ENCODE measurements at places on chromosomes 12 and 14.

GRCh38 chr12:112894128-112894527, 12.6 kb upstream of the OAS1 start:
- no peak for DNase-seq

DNA sequence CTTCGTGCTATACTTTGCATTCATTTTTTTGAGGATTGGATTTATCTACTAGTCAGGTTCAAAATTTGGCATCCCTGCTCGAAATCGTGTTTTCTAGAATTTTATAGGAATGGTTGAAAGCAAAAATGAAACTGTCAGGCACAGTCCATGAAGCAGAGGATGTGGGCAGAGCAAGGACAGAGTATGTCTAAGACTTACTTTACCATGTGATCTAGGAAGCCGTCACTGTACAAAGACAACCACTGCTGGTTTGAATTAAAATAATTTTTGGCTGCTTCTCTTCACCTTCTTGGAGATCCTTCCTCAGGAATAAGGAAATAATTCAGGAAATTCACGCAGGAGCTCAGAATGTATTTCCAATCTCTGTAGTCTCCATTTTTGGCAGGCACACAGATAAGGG, 31.6 kb upstream of the SGPP1 start:
- DNase-seq: no peak

DNA sequence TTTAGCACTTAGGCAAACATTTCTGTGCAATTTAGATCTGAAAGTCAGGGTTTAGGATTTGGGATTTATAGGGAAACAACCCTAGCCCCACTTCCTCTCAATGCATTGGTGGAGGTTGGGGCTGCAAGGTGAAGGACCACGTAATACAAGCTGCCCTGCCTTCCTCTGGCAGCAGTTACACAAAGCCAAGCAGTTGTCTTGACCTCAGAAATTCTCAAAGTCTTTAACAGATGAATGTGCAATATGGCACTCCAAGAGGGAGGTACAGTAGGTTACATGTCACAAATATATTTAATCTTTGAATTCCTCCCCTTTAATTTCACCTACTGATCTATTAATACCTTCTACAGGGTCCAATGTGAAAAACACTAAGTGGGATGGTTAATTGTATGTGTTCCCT, 23.9 kb downstream of the IFNG-AS1 start:
- no peak for DNase-seq

DNA sequence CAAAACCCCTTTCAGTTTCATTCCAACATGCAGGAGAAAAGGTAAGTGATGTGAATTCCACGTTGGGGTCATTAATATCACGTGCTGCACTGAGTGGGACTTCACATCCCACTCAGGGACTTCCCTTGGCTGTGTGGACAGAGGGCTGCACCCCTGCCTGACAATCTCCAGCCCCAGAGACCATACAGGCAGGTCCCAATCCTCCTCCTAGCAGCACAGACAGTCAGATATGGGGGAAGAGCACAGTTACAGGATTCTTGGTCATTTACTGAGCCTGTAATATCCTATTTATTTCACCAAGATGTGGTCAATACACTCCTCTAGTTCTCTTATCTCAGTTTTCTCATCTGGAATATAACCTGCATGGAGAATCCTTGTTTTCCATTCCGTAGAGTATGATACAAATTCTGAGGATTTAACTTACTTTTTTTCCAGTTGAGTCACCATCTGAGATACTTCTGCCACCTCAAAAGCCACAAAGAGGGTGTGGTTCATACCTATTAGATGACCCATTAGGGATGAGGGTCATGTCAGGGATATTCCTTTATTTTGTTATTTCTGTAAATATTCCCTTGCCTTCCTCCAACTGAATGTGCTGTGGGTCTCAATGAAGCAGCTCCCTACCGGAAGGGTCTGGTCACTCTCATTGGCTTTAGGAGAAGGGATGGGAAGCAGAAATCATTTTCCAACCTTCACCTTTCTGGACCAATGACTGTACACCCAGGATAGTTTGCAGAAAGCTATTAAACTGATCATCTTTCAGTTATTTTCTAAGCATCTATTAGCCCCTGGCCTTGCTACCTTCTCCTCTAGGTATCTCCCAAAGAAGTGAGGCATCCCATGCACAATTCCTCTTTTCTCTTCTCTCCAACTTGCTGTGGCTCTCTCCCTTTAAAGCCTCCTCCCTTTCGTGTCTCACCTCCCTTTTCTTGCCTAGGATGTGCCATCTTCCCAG, 43.0 kb upstream of the NTF3 start:
- no peak for DNase-seq

DNA sequence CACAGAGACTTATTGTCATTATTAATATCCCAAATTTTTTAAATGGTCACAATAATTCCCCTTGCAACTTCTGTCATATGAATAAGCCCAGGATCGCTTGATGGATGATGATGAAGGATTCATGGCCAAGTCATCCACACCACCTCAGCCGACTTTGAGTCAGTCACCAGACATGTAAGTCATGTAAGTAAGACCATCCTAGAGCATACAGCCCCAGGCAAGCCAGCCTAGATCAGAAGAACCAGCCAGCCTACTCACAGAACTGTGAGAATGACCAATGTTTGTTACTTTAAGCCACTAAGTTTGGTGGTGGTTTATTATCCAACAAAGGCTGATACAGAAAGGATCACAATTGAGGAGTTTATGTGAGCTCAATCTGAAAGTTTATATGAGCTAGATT, 341.8 kb downstream of the NRXN3 start:
- DNase-seq: no peak

- DNase-seq: no peak
These were observed 1753.6 kb upstream of the SEL1L start for GRCh38 chr14:83287300-83287699.

DNA sequence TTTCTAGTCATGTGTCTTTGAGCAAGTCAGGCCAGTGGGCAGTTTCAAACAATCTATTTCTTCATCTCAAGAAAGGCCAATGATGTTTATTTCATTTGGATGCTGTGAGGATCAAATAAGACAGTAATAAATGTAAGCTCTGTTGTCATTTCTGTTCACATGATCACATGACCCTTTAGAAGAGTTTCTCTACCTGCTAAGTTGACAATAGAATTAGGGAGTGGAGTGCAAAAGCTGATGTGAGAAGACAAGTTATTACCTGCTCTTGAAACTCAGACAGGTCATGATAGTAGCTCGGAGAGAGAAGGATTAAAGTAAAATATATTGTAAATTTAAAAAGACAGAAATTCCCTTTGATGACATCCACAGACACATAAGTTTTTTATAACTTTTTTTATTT, 37.3 kb upstream of the DCN start:
- no peak for DNase-seq

DNA sequence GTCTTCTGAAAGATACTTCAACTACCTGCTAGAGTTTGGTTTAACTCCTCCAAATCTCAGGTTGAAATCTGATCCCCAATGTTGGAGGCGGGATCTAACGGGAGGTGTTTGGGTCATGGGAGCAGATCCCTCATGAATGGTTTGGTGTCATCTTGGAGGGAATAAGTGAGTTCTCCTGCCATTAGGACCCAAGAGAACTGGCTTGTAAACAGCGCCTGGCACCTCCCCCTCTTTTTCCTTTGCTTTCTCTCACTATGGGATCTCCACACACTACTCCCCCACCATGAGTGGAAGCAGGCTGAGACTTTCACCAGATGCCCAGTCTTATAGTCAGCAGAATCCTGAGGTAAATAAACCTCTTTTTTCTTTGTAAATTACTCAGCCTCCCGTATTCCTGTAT, 2.5 kb downstream of the CNIH1 start:
- no peak for DNase-seq

DNA sequence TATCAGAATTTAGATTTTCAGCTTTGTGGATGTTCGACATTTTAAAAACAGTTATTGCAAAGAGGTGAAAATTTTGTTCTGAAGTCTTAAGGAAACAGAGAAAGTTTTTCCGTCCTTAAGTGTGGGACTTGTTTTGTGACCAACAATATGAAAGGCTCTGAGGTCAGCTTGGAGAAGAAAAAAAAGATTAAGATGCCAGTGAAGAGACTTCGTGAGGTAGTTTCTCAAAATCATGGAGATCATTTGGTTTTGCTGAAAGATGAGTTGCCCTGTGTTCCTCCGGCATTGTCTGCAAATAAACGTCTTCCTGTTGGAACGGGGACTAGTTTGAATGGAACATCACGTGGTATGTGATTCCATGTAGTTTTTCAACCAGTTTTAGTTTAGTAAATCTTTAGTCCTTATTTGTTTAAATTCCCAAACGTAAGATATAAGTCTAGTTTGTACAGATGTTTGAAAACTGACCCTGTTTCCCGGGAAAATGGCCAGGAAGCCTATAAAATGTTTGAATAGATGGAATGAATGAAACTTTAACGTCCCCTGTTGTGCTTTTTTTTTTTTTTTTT, 682 bp downstream of the KIAA0586 start:
- DNase-seq: no peak

- DNase-seq: no peak
These were observed 34.8 kb downstream of the DEGS2 start for GRCh38 chr14:100124551-100125088.

DNA sequence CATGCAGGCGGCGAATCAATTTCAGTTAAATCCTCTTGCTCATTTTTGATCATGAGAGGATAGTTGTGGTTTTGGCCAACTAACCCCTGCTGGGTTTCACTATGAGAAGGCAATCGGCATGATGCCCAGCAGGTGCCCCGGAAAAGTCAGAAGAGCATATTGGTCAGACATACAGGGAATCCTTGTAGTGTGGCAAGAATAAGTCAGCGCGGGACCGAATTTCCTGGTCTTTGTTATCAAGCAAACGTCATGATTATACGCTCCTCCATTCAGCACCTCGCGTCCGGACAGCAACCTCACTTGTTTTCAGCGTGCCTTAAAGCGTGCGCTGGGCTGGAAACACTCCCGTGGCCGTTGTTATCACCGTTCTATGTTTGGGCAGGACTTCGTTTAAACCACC, 1.8 kb downstream of the TBC1D30 start:
- DNase-seq: peak; percentile 20

GRCh38 chr12:39402922-39403321, 40.0 kb downstream of the KIF21A start:
- no peak for DNase-seq

DNA sequence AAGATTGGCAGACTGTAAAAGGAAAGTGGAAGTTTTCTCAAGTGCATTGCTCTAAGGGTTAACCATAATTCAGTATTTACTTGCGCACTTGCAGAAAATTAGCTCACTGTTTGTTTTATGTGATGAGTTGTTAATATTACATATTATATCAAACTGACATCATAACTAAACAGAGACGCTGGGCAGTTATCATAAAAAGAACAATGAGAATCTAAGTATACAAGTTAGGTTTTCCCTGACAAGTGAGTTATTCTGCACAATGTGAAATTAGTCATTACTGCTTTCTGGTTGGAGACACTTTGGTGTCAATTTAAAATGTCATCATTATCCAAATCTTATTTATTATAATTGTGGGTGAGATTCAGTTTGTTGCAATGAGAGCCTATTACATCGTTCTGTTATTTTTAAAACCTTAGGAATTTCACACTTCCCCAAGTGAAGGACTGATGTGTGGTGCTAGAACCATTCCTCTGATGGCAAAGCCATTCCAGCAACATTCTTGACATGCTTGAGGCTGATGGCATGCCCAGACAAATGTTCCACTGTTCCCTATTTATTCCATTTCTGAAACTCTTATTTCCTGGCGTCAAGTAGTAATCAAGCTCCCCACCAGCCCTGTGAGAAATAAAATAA, 90.1 kb upstream of the FLRT2 start:
- no peak for DNase-seq

GRCh38 chr14:59177262-59177661, 11.2 kb upstream of the DAAM1 start:
- DNase-seq: no peak

DNA sequence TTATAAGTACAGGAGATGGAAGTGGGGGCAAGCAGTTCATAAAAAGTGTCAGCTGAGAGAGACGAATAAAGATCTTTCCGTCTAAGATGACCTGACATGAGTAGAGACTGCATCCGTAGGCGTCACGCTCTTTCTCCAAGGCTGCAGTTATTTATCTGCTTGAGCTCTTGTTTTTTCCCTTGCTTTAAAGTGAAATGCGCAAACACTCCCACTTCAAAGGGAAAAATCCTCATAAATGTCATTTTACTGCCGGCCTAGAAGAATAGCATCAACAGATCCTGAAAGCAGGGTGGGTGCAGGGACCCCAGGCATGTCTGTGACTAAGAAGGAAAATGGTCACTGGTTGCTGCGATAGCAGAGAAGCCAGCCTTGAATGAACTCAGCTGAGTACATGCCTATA, 647.4 kb downstream of the MED13L start:
- no peak for DNase-seq

DNA sequence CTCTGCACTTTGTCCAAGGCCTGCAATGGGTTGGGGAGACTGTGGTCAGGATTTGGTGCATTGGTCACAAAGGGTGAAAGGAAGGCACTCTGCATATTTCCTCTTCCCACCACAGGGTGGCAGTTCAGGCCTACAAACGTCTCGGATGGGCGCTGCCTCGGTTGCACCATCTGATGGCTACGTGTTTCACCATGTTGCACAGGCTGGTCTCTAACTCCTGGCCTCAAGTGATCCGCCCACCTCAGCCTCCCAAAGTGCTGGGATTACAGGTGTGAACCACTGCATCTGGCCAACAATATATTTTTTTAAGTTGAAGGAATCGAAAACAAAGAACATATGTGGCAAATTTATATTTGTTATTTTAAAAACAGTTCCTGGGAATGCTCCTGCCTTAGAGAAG, 35.1 kb downstream of the TMBIM6 start:
- no peak for DNase-seq

- DNase-seq: no peak
These were observed 162.6 kb downstream of the SLC15A4 start for GRCh38 chr12:128661226-128661569.

DNA sequence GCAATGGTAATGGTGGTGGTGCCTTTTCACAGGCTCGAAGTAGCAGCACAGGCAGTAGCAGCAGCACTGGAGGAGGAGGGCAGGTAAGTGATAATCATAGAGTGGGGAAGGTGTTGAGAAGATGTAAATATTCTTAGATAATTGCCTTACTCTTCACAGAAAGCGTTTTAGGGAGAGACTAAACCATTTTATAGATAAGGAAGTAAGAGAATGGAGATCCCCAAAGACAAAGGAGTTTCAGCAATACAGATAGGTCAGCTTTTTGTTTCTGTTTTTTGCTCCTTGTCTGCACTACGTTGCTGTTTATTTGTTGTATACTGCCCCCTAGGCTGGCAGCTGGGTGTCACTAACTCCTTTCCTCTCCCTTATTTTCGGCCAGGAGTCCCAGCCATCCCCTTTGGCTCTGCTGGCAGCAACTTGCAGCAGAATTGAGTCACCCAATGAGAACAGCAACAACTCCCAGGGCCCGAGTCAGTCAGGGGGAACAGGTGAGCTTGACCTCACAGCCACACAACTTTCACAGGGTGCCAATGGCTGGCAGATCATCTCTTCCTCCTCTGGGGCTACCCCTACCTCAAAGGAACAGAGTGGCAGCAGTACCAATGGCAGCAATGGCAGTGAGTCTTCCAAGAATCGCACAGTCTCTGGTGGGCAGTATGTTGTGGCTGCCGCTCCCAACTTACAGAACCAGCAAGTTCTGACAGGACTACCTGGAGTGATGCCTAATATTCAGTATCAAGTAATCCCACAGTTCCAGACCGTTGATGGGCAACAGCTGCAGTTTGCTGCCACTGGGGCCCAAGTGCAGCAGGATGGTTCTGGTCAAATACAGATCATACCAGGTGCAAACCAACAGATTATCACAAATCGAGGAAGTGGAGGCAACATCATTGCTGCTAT, 2.0 kb downstream of the SP1 start:
- DNase-seq: no peak

All from stimulated activated CD4-positive, alpha-beta T cell treated with anti-CD3 and anti-CD28 coated beads, Interleukin-1b, Interleukin-23, amount 100 ng/mL, for 24 hours (primary cell).